NCI-H2081 treated with DMSO at 0.1 percent for 48 hours (cell line): ENCODE measurements at places on chromosomes 12 and 14.

DNA sequence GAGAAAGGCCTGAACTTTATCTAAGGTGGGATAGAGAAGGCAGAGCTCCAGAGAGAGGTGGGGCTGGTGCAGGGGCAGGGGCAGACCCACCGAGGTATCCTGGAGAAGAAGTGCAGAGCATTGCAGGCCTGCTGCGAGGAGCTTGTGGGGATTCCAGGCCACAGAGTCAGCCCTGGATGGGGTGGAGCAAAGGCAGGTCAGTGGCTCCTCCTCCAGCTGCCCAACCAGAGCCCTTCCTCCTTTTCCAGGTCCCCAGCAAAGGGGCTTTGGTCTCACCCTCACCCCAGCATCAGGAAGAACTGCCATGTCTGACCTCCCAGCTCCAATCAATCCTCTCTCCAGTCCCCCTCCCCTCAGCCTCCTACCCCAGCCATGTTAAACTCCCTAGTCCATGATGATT, 19.8 kb upstream of the ZNF740 start:
- DNase-seq, result no peak

DNA sequence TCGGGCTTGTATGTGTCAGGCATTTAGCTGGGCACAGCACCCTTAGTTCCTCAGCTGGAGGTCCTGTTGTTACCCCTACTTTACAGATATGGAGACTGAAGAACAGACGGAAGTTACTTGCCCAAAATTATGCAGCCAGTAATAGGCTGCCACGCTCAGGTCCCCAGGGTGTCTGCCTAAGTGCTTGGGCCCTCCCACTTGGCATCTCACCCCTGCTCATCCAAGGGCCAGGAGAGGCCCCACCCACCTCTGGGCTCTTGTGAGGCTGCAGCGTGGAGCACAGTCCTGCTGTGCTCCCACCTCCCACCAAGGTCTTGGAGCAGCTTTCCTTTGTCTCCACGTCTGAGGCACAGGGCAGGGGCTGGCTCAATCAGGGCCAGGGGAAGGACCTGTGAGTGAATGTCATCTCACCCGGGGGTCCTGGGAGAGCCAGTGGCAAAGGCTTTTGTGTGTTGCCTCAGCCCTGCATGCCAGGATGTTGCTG, 64.6 kb downstream of the BEGAIN start:
- no peak for DNase-seq

- no peak for DNase-seq
These were observed 8.2 kb upstream of the PPP1CC start for GRCh38 chr12:110750784-110751461.

- no peak for DNase-seq
These were observed 415.8 kb downstream of the TMTC2 start for GRCh38 chr12:83102499-83102898.

- DNase-seq, result no peak
These were observed 23.2 kb downstream of the BORCS5 start for GRCh38 chr12:12379831-12380730.

DNA sequence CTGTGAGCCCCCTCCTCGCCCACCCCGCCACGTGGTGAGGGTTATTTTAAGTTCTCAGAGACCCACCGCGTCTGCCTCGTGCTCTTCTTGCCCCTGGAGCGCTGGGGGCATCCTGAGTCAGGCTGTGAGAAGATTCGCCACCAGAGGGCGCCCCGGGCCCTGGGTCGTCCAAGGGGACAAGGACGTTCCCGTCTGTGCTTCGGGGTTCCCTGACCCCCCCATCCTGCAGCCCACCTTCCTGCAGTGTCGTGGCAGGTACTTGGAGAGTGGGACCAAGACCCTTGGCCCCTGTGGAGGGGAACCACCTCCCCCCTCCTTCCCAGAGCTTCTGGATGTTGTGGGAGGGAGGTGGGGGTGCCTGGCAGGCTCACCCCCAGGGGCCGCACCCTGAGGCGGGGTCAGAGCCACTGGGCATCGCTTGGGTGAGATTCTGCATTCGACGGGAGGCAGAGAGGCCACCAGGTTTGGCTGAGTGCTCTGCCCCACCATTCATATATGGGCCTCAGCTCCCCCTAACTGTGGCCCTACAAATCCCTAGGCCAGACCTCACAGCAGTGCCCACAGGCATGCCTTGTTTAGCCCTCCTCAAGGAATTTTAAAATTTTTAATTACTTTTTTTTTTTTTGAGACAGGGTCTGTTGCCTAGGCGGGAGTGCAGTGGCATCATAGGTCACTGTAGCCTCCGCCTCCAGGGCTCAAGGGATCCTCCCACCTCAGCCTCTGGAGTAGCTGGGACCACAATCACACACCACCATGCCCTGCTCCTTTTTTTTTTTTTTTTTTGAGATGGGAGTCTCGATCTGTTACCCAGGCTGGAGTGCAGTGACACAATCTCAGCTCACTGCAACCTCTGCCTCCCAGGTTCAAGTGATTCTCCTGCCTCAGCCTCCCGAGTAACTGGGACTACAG, 17.0 kb downstream of the RHOF start:
- no peak for DNase-seq

- DNase-seq, result no peak
These were observed 25.6 kb downstream of the CRADD start for GRCh38 chr12:93702707-93703315.

- no peak for DNase-seq
These were observed 10.7 kb upstream of the NEUROD4 start for GRCh38 chr12:55008944-55009585.

DNA sequence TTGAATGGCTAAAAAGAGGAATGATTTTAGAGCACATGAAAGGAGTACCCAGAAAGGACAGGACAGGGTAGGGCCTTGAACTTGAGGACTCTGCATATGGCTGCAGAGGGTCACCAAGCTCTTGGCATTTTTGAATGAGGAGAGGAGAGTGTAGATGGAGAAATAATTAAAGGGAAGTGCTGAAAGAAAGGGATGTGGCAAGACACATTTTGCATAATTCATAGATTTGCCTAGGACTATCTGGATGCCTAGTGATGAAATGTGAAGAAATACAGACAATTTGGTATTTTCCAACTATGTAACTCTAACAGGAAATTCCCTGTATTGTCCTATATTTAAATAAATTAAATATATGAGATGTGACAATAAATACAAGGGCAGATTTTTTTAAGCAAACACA, 27.5 kb upstream of the MDM1 start:
- DNase-seq, result no peak

DNA sequence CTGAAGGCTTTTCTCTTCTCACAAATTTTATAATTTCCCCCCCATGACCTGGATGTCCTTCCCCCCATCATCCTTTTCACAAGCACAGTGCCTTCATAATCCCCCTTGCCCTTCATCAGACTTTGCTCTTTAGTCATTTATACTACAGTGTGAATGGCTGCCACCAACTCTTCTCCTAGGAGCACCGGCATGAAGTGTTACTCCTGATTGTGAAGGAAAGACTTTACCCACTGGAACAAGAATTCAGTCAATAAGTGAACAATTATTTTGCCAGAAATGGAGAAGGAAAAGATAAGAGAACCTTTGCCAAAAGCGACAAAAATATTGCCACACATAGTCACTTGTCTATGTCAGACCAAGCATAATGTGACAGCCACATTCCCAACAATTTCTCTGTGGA, 5.0 kb downstream of the SERPINA9 start:
- no peak for DNase-seq

DNA sequence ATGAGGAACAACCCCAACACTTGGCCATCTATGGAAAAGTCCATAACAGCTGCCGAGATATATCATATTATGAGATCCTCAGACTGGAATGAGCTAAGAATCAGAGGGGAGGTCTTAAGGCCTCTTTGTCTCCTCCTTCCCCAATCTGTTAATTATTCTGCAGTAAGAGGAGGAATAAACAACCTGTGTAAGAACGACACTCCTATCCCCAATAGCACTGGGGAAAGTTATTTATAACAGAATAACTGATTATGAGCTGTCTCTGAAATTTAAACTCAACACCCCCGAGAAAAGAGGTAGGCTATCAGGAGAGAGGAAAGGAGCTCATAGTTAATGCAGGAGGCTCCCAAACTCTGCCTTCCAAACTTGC, 68.0 kb downstream of the NIN start:
- DNase-seq, result no peak

DNA sequence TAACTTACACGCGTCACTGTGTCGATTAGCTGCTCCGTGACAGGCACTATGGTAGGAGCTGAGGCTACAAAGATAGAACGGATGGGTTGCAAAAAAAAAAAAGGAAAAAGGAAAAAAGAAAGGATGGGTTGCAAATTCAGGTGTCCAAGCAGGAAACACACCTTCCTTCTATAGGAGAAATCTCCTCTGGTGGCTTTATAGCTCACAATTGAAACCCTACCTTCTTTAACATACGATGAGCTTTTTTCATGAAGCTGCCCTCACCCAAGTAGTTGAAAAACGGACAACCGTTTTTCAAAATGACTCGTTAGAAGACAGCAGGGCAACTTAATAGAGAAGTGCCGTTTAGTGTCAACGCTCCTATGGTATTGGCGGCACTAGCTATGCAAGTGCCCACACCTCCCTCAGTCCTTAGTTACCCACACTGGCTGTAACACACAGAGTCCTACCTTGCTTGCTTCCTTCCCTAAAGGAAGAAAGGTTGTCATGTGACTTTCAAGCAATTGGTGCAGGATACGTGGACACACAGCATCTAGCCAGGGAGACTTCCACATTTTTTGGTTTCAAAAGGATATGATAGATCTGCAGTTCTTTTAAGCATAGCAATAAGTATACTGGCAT, 682 bp upstream of the TRIP11 start:
- DNase-seq, result no peak

DNA sequence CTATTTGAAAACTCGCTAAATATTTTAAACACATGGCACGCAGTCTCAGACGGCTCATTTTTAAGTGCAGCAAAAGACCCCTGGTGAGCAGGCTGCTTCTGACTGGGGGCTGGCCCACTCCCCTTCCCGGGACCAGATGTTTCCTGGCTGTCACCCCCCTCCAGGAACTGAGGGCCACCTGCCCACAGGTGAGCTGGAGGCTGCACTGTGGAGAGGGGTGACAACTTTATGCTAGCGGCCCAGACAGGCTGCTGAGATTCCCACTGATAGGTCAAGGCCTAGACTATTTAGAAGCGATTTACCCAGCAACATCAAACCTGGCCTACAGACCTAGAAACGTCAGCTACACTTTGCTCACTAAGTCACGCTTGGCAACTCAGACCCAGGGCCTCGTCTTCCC, 92.1 kb downstream of the BCL11B start:
- no peak for DNase-seq

- peak; percentile 89 for DNase-seq
These were observed 886.5 kb upstream of the FLRT2 start for GRCh38 chr14:84643446-84643845.

GRCh38 chr12:52122540-52122871, 43.0 kb downstream of the SMIM41 start:
- DNase-seq, result no peak

- DNase-seq, result no peak
These were observed 76.6 kb downstream of the PAX9 start for GRCh38 chr14:36738269-36738668.

DNA sequence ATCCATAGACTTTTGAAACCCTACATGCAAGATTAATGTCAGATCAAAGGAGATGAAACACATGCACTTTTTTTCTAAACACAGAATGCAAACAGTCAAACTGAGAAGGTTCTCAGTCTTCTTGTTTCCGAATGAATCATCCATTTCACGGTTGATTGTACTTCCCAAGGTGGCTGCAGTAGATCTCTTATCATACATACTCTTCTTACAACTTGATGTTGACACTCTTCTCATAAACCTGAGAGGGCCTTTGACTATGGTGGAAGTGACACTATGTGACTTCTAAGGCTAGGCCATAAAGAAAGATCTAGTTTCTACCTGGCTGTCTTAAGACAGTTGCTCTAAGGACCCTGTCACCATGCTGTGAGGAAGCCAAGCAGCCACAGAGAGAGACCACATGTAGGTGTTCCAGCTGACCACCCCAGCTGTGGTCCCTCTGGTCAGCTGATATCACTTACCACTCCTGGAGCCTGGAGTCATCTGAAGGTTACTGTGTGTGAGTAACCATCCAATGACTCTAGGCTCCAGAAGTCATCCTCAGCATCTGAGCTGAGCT, 67.2 kb upstream of the HMGA2 start:
- no peak for DNase-seq

DNA sequence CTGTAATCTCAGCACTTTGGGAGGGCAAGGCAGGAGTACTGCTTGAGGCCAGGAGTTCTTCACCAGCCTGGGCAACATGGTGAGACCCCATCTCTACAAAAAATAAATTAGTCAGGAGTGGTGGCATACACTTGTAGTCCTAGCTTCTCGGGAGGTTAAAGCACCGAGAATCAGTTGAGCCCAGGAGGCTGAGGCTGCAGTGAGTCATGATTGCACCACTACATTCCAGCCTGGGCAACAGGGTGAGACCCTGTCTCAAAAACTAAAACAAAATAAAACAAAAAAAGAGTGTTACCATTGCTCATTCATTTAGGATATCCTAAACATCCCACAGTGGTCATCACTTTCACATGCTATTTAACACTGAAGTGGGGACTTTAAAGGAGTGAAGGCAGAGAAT, 7.8 kb downstream of the NEK9 start:
- no peak for DNase-seq

GRCh38 chr14:36988568-36988967, 183.8 kb downstream of the SLC25A21 start:
- no peak for DNase-seq

DNA sequence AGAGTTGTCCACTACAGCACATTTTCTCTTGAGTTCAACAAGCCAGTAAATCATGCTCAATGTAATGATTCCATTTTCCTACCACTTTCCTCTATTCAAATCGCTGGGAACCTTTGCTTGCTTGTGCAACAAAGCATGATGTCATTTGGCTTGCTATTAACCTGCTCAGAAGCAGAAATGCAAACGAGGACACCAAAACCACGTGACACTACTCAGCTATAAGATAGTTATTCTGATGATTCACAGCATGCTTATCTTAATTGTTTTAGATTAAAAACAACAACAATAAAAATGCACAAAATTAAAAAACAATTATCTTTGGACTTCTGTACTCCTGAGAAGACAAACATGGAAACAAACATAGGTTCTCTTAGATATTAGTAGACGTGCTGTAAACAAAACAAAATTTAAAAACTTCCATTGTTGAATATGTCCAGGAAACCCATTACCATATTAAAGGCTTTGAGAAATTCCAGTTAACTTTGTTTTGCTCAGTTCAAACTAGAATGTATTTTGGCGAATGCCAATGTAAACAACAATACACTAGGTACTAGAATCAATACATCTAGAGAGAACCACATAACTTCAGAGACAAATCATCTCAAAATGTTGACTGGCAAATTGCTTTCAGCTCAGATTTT, 77.5 kb upstream of the KRAS start:
- no peak for DNase-seq

GRCh38 chr12:104012331-104012730, 37.7 kb downstream of the GLT8D2 start:
- DNase-seq, result no peak

GRCh38 chr14:89736881-89737280, 217.6 kb downstream of the EFCAB11 start:
- no peak for DNase-seq
